ENCODE measurements at places on chromosomes 12 and 14. TPM values are rescaled to one million over a fixed set of nuclear protein-coding genes. Genes with fewer than 3 reads are reported as not detected.

DNA sequence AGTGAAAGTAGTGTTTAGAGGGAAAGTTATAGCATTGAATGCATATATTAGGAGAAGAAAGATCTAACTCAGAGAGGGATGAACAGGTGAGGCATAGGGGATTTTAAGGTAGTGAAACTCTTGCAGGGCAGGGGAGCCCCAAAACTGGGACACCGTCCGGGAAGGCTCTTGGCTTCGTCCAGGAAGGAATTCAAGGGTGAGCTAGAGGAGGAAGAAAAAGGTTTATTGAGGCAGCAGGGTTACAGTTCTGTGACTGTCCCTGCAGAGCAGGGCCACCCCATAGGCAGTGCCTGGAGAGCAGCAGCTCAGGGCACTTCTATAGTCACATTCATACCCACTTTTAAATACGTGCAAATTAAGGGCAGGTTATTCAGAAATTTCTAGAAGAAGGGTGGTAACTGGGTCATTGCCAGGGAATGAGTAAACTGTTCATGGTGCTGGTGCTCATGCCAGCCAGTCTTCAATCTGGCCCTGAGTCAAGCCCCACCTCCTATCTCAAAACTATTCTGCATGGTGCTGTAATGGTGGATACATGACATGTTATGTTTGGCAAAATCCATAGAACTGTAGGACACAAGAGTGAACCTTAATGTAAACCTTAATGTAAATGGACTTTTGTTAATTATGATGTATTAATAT, 1.2 kb upstream of the OAS1 start:
- no peak for DNase-seq

GRCh38 chr12:101216810-101217209, 6.8 kb upstream of the SLC5A8 start:
- DNase-seq = no peak

GRCh38 chr12:1628666-1629337, at the start of gene WNT5B:
WNT5B (plus strand) TSS chr12:1629231; CDS start chr12:1631355, 2,124 bp downstream.
- DNase-seq = no peak

DNA sequence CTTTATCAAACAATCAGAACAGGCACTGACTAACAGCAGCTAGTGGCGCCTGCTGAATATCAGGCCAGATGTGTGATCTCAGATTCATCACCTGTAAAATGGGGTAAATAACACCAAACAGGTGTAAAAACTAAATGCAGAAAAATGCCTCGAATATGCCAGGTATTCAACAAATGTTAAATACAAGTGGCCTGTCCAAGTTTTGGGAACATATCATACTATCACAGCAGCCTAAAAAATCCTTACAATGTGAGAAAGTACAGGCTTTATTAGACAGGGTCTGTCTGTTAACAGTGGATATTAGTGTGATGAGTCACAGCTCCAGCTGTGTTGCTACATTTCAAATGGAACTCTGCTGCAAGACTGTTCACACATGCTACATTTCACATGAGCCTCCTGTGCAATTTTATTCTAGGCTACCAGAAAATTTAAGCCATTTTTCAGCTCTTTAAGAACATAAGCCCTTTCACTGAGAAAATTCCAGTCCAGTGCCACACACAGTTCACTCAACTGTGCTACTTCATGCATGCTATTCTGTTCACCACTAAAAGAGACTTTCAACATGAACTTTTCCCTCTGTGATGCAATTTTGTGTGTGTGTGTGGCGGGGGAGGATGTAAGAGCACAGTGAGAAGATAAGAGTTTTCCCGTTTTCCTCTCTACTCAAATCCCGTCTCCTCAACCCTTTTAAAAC, 56.7 kb downstream of the MSRB3 start:
- no peak for DNase-seq

DNA sequence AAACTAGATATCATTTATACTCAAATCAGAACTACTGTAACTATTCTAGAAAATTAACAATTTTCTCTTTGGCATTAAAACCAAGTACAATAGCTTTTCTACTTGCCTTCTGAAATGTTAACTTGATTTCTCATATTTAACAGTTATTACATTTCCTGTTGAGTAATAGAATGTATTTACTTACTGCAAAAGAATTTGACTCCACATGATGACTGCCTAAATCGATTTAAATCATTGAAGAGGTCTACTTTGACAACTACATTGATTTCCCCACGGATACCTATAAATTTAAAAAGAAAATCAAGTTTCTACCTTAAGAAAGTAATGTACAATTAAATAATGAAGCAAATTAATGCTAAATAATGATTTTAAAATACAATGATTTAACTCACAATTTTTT, 18.9 kb downstream of the C2CD5 start:
- DNase-seq = no peak

GRCh38 chr12:94726236-94726835, 76.0 kb upstream of the TMCC3 start:
- DNase-seq = no peak

DNA sequence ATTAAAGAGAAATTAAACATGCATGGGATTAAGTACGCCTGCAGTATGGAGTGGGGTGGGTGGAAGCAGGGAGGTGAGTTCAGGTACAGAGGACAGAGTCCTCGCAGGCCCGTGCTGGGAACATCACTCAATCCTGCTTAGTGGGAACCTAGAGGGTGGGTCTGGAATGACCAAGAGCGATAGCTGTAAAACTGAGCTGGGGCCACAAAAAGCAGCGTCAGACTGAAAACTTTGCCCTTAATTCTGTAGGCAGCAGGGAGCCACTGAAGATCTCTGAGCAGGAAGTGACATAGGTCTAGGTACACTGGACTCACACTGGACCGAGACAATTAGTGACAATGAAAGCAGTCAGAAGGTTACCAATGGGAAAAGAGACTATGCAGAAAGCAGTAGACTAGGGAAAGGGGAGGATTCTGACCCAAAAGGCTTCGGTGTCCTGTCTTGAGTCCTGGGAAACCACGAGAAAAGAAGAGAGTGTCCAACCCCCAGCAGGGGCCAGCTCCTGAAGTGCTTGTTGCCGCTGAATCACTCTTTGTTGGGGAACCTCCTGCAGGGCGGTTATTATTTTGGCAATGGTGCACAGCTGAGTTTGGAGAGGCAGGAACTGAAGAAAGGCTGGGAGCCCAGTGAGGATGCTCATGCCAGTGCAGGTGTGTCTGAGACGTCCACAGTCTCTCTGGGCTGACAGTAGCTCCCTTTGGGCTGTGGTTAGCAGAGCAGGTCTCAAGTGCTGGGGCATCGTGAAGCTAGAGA, 97.4 kb downstream of the PLXNC1 start:
- DNase-seq = no peak

DNA sequence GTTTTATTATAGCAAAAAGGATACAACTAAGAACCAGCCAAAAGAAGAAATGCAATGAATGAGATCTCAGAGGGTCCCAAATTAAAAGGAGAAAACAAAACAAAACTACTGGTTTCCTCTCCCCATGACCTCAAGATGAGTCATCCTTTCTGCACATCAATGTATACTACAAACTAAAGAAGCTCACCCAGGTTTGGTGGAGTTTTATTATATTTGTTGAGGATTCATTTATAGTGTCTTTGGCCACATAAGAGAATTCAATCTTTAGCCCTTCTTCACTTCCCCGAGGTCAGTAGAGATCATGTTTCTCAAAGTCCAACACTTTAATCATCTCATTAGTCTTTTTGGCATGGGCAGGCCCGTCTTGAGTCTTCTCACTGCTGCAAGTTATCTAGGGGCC, 210.6 kb downstream of the SLC6A15 start:
- no peak for DNase-seq

SLC4A8 gene
- 3.4 TPM for polyA plus RNA-seq

ASCL1 gene
- 0.16 TPM for polyA plus RNA-seq
